ENCODE measurements at places on chromosomes 2 and 18.

DNA sequence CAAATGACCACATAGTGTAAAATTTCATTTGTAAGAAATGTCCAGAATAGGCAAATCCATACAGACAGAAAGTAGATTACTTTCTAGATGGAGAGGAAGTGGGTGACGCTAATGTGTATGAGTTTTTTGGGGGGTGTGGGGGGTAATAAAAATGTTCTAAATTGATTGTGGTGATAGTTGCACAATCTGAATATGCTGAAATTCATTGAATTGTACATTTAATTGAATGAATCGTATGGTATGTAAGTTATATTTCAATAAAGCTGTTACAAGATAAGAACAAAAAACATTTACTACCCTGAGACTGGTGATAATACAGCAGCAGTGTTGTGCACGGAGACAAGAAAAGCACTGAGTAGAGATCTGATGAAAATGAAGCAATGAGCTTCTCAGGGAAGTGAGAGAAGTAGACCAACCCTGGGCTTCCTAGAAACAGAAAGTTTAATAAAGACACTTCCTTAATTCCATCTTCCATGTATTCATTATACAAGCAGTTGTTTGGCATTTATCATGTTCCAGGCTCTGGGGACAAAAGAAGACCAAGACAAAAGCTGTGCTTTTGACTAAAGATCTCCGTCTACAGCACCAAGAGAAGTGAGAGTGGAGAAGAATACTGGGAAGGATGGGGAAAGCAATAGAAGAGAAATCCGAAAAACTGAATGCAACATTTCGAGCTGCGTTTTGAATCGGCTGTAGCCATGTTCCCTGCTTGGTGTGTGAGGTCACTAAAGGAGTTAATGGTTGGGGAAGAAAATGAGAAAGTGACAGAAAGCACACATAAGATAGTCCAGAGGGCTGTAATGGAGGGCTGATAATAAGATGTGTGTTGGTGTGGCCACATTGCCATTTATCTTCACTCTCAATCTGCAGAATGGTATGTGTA lies 1.8 kb upstream of the PDE11A start:
- DNase-seq, result no peak

GRCh38 chr18:75261430-75262223 lies 51.0 kb downstream of the TSHZ1 start:
- DNase-seq, result no peak

DNA sequence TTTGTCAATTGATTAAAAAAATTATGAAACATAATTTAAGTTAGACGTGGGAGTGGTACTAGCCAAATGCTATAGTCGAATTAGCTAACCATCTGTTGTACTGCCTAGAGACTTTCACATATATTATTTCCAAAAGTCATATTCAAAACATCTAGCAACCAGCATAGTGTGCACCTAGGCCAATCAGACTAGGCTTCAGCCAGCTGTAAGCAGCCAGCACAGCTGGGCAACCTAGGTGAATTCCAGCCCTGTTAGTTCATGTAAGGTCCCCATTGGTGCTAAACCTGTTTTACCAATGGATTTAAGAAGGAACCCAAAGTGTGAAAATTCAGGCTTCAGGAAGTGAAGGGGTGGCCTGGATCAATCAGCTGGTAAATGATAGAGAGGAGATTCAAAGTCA lies 144.3 kb downstream of the BCL2 start:
- no peak for DNase-seq

DNA sequence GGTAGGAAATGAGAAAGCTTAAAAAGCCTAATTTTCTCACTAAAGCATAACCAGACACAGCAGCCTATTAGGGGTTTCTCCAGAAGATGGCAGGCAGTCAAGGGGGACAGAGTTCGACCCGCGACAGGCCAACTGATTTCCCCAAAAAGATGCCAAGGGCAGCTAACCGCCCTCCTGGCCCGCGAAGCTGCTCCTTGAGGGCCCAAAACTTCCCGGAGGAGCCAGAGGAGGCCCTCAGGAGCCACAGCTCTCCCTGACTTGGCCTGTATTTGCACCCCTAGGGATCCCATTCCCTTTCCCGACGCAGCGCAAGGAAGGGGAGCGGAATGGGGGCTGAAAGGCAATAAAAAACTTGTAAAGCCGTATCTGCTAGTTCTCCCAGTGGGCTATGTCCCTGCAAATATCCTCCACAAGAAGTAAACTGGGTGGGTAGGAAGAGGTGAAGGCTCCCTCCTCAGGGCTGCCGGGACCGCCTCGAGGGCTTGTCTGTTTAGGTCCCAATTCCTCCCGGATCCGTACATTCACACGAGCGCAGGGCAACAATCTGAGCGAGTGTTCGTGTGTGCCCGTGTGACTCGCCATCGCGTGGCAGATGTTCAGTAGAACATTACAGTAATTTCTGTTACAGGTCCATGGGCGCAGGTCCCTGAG lies 756 bp upstream of the NAGK start:
- no peak for DNase-seq

GRCh38 chr2:120209427-120210269 lies 13.6 kb downstream of the TMEM185B start:
- DNase-seq, result no peak

DNA sequence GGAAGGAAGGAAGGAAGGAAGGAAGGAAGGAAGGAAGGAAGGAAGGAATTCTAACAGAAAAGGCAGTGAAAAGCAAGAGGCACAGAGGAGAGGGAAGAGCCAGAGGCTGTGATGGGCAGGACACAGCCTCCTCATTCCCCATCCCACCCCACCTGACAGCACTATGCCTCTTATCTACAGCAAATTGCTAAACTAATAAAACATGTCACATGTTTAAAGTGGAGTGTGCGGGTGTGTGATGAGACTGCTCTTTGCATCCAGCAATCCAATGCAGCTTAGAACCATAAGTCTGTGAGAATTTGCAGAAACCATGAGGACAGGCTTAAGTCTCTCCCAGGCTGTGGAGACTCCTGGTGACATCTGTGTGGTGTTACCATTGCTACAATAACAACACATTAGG lies 108.4 kb upstream of the ALK start:
- no peak for DNase-seq

GRCh38 chr18:67540559-67540958 lies 24.0 kb upstream of the DSEL start:
- DNase-seq, result no peak

DNA sequence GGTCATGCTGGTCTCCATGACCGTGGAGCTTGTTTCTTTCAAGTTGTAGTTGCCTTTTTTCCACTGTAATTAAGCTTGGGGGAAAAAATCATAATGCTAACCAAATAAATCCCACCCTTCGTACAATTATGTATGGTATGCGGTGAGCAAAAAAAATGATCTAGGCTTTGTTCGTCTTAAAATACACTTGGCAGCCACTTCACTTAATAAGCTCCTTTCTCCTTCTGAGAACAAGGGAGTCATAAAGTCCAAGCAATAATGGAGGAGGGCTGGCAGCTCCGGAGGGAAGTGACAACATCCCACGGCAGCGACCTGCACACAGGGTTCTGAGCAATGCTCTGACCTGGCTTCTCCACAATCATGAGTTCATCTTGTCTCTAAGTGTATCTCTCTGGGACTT lies 91.2 kb upstream of the KLHL29 start:
- no peak for DNase-seq

GRCh38 chr2:141021109-141021508 lies 1109.7 kb downstream of the LRP1B start:
- DNase-seq, result no peak

DNA sequence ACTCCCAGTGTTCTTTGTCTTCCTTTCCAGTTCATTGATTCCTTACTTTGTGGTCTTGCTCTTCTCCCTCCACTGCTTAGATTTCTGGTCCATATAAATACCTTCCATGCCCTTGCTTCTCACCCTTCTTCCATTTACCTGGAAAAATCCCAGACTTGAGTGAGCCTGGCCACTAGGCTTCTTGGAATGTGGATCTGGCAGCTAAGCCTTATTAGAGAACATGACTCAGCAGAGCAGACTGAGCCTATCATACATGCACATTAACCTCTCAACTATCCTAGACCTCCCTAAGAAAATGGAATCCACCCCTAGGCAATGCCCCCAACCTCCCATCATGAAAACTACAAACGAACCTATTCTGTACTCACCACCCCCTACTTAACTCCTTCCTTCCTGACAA lies 127.7 kb downstream of the RHBDD1 start:
- no peak for DNase-seq

DNA sequence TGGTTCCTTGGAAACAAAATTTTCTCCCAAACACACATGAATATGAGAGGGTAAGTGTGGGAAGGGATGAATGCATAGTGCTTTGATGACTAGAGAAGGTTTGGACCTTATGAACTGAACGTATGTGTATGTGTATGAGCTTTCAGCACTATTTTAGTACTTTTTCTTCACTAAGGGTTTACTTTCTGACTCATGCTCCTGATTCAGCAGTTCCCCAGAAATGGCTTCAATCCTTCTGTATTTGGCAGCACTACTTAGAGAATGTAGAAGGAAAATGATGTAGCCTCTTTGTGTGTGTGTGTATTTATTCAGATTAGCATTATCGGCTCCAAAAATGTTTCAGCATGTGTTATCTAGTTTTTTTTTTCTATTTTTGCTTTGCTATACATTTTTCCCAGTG lies 22.2 kb downstream of the KCNJ3 start:
- DNase-seq, result no peak

DNA sequence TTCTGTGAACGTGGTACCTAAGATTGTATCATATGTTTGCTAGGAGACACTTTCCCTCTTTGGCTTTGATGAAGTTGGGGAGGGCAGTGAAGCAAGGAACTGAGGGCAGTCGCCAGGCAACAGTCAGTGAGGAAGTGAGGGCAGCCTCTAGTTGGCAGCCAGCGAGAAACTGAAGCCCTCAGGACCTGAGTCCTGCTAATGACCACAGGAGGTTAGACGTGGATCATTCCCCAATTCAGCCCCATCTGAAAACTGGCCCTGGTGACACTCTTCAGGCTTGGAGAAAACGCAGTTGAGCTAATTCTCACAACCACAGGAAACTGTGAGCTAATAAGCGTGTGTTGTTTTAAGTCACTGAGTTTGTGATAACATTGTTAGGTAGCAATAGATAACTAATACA lies 84.5 kb upstream of the REG3G start:
- DNase-seq, result no peak

GRCh38 chr2:61948661-61949457 lies 43.4 kb downstream of the COMMD1 start:
- DNase-seq, result no peak

- no peak for DNase-seq
Measured at GRCh38 chr2:149858216-149858615, 270.6 kb upstream of the MMADHC start.

DNA sequence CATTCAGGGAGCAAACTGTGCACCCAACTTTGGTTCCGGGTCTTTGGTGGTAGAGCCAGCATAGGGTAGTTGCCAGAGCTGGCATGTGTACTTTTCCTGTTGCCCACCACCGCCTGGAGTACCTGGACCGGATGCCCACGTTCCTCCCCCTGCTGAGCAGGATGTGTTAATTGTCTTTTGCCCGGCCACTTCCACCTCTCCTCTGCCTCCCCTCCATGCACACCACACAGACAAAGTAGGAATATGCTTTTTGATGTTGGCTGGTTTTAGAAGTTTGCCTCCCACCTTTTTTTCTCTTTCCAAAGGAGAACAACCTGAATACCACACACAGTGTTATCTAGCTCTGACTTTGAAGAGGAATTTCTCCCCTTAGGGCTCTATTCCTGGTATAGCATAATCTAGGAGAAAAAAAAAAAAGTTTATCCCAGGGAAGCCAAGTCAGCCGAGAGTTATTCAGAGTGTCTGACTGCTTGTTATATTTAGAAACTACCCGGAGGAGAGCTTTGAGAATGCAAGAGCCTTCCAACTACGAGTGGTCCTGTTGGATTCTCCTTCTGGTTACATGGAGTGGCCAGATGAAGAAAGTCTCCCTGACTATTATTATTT lies 111.9 kb downstream of the SETBP1 start:
- no peak for DNase-seq

DNA sequence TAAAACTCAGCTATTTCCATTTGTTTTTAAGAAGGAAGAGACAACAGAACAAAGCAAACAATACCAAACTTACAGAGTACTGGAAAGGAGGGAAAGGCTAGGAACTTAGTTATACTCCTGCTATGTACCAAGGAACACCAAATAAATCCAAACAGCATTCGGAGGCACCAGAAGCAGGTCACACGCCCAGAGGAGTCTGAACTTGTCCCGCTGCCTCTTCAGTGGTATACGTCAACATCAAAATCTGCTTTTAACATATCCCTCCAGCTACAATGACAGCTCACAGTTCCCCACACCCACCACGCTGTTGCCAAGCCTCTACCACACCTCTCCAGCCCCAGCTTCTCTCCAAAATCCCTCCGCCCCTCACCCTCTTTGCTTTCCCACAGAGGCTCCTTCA lies 17.3 kb downstream of the C2orf76 start:
- DNase-seq, result no peak

- DNase-seq, result no peak
Measured at GRCh38 chr2:62724106-62724505, 18.6 kb downstream of the EHBP1 start.

GRCh38 chr2:12318427-12319057 lies 398.2 kb upstream of the TRIB2 start:
- DNase-seq, result no peak

- DNase-seq, result no peak
Measured at GRCh38 chr2:75707901-75708300, 2.8 kb downstream of the GCFC2 start.

- DNase-seq, result no peak
Measured at GRCh38 chr2:130963849-130964793, 127.4 kb downstream of the ARHGEF4 start.

DNA sequence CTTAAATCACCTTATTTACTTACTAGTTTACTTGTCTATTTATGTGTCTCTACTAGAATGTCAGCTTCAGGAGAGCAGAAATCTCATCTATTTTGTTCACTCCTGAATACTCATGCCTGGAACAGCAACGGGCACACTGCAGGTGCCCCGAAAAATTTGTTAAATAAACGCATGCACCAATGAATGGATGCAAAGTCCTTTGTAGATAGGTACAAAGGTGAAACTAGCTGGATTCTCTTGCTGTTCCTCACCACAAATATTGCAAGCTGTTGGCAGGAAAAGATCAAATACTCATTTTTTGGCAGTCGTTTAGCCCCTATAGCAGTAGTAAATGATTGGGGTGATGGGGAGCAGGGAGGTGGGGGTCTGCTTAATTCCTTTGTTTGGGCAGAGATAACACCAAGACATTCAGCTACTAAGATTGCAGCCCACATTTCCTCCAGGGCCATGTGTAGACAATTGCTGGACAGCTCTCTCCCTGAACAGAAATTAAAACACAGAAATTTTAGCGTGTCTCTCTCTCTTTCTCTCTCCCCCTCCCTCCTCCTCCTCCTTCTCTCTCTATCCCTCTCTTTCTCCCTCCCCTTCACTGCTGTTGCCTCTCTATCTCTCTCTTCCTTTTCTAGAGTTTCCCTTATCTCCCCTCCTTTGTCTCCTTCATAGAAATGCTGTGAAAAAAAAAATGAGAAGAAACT lies 5.4 kb downstream of the MARCHF4 start:
- no peak for DNase-seq

GRCh38 chr2:237733677-237734300 lies 64.8 kb upstream of the RBM44 start:
- no peak for DNase-seq

- no peak for DNase-seq
Measured at GRCh38 chr2:191645434-191646162, 32.3 kb upstream of the NABP1 start.

- peak; percentile 23 for DNase-seq
Measured at GRCh38 chr2:61993422-61994024, 88.0 kb downstream of the COMMD1 start.
